ENCODE measurements at places on chromosomes 5 and 9.

DNA sequence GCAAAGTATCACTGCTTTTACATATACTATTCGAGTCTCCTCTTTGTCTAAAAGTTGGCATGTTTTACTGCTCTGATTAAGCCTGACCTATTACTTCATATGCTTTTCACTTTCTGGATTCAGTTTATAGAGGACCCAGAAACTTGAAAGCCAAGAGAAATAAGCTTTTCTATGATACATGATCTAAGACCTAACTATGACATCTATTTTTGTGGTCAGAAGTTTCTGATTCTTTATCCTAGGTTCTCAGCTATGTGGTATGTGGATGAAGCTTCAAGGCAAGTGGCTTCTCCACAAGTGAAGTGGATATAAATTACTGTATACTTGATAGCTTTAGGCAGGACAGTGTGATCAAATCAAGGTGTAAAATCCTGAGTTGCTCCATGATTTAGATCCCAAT is 6.3 kb downstream of the EDIL3 start:
- DNase-seq = no peak

GRCh38 chr5:84381502-84382362 is 2.9 kb downstream of the EDIL3 start:
- DNase-seq = peak; percentile 30

DNA sequence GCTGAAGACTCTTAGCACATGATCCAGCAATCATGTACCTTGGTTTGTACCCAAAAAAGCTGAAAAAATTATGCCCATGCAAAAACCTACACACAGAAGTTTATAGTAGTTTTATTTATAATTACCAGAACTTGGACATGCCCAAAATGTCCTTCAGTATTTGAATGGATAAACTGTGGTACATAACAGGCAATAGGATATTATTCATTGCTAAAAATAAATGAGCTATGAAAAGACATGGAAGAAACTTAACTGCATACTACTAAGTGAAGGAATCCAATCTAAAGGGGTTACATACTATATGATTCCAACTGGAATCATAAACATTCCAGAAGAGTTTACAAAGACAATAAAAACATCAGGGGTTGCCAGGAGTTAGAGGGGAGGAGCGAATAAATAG is 25.6 kb downstream of the FBXL17 start:
- no peak for DNase-seq

DNA sequence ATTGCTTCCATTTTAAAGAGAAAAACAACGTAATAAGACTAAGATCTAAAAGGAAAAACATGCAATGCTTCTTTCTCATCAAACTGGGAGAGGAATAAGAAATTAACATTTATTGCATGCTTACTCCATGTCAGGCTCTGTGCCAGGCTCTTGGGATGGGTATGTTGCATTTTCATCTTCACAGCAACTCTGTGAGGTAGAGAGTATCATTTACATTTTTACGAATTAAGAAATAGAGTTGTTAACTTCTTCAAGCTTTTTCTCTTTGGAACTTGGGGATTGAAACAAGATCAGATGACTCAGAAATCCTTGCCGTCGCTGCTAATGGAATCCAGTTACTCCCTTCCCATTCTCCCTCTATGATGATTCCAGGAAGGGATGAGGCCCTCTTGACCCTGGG is 39.5 kb downstream of the PDE8B start:
- no peak for DNase-seq

DNA sequence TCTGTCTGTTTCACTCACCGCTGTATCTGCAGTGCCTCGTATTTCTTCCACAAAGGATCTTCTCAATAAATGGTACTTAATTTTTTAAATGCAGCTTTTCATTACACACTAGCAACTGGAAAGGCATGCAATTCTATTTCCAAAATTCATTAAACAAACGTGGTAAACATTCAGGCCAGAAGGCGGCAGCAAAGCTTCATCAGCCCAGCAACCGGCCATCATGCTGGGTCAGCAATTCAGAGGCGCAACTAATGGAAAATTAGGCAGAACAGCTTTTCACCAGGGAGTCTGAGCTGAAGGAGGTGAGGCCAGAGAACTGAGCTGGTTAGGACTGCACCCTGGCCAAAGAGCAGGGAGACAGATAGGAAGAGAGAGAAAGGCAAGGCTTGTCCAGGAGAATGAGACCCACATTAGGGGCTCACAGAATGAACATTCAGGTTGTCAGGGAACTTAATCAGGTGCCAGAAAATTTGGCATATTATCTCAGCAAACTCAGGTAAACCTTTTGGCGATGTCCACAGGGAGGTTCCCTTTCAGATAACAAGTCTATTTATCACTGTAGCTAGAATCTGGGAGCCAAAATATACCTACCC is 17.7 kb upstream of the RNF180 start:
- DNase-seq = peak; percentile 11

- no peak for DNase-seq
Observed at GRCh38 chr9:131273146-131273855, 3.0 kb downstream of the FAM78A start.

DNA sequence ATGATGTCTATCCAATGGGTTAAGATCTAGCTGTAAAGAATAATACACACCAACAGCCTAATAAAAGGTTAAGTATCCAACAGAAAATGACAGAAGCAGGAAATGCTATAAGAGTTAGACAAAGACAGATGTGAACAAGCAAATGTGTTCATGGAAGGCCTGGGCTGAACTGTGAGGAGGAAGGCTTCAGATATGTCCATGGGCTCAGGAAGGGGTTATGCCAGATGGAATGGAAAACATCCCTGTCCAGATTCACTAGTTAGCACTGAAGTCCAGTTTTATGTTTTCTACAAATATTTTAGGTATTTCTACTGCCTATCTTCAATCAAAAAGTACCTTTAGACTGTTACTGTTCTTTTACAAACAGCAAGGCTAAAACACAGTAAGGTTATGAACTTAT is 27.1 kb downstream of the ERAP1 start:
- no peak for DNase-seq

GRCh38 chr5:178740181-178740557 is 9.7 kb upstream of the ZNF354A start:
- DNase-seq = no peak

GRCh38 chr9:78032730-78033457 is 1.3 kb upstream of the GNAQ start:
- no peak for DNase-seq

DNA sequence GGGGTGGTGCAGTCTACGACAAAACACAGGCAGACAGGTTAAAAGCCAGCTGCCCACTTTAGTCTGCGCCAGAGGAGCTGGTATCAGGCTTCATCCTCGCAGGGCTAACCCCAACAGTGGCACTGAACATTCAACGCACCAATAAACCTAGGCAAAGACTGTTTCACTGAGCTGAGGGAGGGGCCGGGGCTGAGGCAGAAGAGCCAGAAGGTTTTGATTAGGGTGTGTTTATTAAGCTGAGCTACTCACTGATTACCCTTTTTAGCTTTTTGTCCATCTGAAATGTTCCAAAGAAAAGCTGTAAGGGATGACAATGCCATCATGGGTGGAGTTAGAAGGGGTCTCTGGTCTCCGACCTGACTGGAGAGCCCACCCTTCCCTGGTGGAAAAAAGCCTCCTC is 1.4 kb downstream of the ZMYND19 start:
- no peak for DNase-seq

DNA sequence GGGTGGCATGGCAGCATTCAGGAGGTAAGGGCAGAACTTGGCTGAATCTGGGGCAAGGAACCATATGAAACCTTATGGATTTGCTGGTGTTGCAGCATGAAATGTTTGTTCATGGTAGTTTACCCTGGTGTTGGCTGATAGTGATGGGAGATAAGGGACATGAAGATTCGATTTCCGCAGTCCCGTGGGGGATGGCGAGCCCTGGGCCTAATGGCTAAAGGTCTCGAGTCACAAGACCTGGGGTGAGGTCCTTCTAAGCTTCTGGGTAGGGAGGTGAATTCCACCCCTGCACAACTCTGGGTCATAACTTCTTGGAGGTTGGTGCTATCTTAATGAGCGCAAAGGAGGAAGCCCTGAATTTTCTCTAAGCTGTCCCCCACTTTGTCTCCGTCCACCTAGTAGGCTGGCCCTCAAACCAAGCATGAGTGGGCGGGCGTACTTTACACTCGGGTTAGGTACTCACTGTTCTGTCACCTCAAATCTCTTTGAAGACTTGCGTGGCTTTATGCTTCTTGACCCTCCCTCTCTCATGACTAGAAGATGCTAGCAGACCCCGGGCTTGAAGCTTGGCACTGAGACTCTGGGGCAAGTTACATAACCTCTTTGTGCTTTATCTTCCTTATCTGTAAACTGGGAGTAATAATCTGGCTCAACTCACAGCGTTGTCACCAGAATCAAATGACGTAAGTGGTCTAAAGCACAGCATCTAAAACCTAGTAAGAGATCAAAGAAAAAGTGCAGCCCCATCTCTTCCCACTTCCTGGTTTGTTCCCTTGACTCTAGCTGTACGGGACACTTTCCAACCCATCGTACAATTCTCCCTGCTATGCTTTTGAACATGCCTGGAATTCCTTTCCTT is 72.5 kb downstream of the BASP1 start:
- DNase-seq = no peak

DNA sequence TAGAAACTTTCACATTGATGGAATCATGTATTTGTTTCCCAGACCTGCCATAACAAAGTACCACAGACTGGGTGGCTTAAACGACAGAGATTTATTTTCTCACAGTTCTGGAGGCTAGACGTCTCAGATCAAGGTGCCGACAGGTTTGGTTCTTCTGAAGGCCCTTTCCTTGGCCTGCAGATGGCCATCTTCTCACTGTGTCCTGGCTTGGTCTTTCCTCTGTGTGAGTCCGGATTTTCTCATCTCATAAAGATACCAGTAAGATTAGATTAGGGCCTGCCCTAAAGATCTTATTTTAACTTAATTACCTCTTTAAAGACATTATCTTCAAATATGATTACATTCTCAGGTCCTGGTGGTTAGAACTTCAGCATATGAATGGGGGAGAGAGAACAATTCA is 5.8 kb downstream of the USP20 start:
- no peak for DNase-seq

DNA sequence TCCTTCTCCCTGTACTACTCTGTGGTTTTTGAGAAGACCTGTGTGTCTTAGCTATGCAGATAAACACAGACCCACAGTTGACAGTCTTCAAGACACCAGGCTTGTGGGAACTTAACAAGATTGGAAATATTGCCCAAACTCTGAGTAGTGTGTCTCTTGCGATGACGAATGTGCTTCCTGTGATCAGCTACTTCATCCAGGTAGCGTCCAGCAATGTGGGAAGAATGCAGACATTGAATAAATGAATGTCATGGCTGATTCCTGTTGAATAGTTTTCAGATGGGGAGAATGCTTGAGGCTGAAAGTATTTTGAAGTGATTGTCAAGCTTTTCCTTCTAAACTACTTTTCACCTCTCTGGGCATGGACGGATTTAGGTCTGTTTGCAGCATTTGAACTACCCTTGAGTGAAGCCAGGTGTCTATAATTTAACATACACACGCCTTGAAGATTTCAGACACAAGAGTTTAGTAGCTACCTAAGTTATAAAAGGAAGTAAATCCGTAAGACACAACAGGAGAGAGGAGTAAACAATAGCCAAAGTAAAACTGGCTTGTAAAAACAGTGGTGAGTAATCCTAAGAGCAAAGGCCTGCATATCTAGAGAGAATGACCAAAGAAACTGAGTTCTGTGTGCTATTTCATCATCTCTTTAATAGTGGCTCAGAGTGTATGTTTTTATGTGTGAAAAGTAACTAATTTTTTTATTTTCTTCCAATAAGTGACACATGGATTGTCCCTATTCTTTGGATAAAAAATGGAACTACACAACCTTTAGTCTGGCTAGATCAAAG is 30.0 kb upstream of the ARL14EPL start:
- DNase-seq = no peak

Measured in NCI-H774 (cell line).